CD4-positive, alpha-beta T cell treated with Interleukin-21 for 1 hour (primary cell): ENCODE measurements at places on chromosomes 11 and 22.

- DNase-seq = no peak
These were observed 131.9 kb downstream of the MED15 start for GRCh38 chr22:20639343-20639742.

GRCh38 chr11:128904656-128905344 is 13.6 kb downstream of the KCNJ5 start:
- no peak for DNase-seq

- DNase-seq = no peak
These were observed 52.8 kb downstream of the CBL start for GRCh38 chr11:119258983-119259382.

- DNase-seq = no peak
These were observed 12.8 kb upstream of the SORL1 start for GRCh38 chr11:121439337-121439736.

GRCh38 chr11:68065841-68066240 is 27.0 kb downstream of the TCIRG1 start:
- DNase-seq = no peak

DNA sequence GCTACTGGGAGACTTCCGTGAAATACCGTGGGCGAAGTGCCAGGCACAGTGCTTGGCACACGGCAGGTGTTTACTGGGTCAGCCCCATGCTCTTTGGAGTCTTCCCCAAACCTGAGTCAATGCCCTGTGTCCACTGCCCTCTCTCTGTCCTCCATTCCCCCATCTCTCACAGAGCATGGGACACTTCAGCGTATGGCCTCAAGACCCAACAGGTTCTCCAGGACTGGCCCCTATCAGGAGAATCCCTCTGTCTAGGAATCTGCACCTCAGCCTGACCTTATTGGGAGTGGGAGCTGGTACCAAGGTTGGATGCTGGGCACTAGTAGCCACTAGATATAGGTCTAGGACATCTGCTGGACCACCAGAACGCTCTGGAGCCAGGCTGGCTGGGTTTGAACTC is 67.2 kb upstream of the LMO1 start:
- no peak for DNase-seq

DNA sequence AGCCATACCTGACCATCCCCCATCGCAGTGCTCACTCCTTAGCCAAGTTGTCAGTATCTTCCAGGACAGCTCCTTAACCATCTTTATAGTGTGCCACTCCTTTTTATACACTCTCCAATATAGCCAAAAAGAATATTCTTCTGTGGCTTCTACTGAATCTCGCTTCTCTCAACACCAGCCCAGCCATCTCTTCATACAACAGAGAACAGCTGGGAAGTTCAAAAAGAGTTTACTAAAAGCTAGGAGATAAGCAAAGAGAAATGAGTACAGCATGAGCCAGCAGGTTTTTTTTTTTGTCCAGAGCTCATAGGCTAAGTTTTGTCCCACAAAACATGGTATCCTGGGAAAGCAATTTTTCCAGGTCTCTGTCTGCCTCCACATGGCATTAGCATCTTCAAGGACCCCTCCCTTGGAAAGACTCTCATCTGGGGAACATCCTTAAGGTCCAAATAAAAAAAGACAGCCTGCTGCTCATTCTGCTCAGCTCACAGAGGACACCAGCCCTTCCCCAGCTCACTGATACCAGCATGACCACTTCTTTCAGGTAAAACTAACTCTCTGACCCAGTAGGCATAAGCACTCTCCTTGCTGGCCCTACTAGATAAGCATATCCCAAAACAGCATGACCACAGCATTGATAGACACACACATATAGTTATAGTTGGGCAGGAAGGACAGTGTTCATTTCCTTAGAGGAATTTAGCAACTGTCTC is 48.8 kb upstream of the YWHAH start:
- DNase-seq = no peak
